Glomerular endothelial cell (primary cell): ENCODE measurements at places on chromosomes 13 and 19.

GRCh38 chr13:74476365-74476764 lies 342.2 kb upstream of the KLF12 start:
- DNase-seq: no peak

- no peak for DNase-seq
These were observed 33.4 kb downstream of the MBD3L2B start for GRCh38 chr19:6987850-6988249.

DNA sequence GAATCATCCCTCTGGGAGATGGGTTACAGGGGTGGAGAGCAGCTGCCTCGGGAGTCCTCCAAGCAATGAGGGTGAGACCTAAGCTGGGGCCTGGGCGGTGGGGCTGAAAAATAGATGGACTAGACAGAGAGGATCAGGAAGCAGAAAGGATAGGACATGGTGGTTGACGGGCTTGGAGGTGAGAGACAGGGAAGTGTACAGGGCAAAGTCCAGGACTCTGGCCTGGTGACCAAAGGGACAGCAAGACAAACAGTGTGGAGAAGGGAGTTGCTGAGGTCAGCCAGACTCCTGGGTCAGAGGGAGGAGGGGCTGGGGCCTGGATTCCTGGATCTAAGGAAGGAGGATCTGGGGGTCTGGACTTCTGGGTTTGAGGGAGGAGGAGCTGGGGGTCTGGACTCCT lies 5.5 kb downstream of the PHLDB3 start:
- no peak for DNase-seq

DNA sequence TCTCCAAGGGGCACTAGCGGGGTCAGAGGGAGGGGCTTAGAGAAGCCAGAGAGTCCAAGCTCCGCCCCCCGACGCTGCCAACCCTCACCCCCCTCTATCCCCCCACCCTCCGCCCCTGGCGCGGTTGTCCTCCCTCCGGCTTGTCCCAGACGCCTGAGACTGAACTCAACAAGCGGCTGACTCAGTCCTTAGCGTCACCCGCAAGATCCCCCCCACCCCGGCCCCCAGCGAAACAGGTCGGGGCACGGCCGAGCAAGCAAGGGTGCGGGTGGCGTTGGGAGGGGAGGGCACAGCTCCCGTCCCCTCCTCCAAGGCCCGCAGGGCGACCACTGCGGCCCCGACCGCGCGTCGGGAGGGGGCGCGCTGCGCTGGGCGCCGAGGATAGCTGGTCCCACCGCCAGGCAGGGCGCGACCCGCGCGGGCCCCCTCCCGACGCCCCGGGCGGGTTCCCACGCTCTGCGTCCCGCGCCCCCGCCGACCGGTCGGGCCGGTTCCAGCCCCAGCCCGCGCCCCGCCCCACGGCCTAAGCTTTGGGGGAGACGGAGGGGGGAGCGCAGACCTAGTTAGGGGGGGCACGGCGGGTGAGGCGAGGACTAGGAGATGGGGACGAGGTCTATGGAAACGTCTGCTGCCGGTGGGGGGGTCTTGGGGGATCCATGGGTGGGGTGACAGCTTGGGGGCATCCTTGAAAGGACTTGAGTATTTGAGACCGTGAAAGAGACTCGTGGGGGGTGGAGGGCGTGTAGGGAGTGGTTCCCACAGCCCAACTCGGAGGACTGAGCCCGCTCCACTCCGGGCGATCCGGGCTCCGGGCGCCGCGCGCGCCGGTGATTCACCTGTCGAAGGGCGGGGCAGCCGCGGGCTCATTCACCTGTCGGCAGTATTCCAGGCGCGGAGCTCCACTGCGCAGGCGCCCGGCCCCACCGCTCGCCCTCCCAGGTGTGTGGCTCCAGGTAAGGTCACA lies 5.1 kb downstream of the NOTCH3 start:
- no peak for DNase-seq

DNA sequence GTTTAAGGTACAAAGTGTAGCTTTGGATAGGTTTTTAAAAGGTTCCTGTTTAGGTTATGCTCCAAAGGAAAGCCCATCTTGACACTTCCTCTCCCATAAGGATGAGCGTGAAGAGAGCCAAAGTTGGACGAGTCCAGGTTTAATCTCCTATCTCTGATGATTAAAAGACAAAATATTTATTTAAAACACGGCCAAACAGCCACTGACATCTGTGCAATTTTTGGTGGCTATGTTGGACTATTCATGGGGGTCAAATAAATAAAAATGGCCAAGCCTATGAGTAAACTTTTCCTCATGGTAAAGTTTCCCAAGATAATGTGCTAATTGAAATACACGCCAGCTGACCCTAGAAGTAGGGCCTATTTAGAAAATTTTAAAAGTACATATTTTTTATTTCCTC lies 69.0 kb upstream of the DOCK9 start:
- no peak for DNase-seq

DNA sequence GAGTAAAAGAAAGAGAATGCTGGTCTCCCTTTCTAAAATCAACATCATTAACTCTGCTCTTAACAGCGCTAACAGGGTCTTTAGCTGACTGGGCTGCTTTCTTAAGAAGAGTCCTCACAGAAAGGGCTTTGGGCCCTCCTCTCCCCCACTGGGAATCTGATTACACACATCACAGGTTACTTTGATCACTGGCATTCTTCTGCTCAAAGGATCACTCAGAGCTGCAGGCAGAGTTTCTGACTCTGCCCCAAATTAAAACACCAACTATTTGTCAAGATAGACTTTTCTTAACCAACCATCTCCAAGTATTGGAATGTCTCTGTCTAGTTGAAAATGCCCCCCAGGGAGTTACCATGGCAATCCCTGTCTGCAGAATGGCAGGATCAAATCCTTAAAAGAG lies 31.1 kb upstream of the SIAH3 start:
- DNase-seq: no peak

DNA sequence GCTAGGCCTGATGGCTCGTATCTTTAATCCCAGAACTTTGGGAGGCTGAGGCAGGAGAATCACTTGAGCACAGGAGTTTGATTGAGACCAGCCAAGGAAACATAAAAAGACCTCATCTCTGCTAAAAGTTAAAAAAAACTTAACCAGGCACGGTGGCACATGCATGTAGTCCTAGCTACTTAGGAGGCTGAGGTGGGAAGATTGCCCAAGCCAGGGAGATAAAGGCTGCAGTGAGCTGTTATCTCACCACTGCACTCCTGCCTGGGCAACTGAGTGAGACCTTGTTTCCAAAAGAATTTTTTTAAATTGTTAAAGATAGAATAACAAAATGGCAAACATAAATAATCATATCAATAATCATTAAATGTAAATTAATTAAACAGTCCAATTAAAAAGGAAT lies 365.8 kb downstream of the MTUS2 start:
- no peak for DNase-seq

DNA sequence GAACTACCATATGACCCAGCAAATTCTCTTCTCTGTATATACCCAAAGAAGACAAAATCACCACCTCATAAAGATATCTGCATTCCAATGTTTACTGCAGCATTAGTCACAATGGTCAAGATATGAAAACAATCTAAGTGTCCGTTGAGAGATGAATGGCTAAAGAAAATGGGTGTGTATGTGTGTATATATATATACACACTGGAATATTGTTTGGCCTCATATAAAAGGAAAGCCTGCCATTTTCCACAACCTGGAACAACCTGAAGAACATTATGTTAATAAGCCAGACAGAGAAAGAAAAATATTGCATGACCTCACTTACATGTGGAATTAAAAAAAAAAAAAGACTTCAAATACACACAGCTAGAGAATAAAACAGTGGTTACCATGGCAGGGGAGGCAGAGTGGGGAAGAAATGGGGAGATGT lies 29.5 kb upstream of the RBM26 start:
- DNase-seq: no peak

DNA sequence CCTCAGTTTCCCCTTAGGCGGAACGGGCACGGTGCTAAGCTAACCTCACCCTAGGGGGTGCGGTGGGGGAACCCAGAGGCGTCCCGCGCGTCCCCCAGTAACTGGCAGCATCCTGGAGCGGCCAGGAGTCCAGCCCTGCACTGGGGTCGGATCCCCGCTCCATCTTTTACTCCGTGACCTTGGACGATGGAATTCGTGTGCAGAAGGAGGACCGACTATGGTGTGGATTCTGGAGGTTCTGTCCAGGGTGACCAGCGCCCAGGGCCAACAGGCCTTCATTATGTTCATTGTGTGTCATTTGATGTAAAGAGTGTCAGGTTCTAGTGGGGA lies 630 bp downstream of the SPPL2B start:
- DNase-seq: no peak

GRCh38 chr19:29706635-29707034 lies 8.4 kb downstream of the C19orf12 start:
- no peak for DNase-seq
